ENCODE measurements at places on chromosomes 6 and 20.

- no peak for DNase-seq
Measured at GRCh38 chr20:35006531-35006971, 50.9 kb downstream of the MYH7B start.

- no peak for DNase-seq
Measured at GRCh38 chr20:53434662-53435061, 159.0 kb downstream of the ZNF217 start.

DNA sequence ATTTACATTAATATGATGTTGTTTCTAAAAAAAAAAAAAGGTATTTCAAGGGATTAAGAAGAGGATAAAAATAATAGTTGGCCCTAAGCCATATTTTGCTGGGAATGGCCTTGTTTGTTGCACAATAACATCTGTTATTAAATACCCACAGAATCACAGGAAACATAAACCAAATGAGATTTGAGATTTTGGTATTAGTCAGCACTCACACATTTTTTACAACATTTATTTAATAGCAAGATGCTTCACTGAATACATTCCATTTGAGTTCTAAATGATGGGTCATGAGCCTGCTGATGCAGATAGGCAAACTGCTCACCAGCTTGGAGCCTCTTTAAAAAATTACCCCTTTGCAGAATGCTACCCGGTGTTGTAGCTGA lies 92.9 kb upstream of the ENPP5 start:
- DNase-seq: no peak

- DNase-seq: no peak
Measured at GRCh38 chr6:72861935-72862432, 240.1 kb downstream of the KCNQ5 start.

DNA sequence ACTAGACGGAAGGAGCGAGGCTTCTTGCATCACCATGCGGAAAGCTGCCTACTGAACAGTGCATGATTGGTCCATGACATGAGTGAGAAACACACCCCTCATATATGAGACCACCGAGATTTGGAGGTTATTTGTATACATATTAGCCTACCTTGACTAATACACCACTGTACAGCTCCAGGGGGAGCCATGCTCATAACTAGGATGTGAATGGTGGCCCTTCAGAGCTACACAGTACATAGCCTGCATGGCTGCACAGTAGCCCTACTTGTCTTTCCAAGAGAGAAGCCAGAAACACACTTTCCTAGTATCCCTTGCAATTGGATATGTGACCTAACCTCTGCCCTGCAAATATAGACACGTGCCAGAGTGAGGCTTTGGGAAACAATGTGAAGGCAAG lies 21.8 kb upstream of the MCUR1 start:
- no peak for DNase-seq
